ENCODE measurements at places on chromosomes 5 and 9. TPM values are rescaled to one million over a fixed set of nuclear protein-coding genes. Genes with fewer than 3 reads are reported as not detected.

The SH3RF2 gene
- 1.8 TPM for total RNA-seq

The SNCAIP gene
- total RNA-seq = 0.93 TPM

The LVRN gene
- under 0.01 TPM for total RNA-seq

The ANKRD55 gene
- not detected for total RNA-seq

The SLC38A9 gene
- 23.5 TPM for total RNA-seq

The CDC14B gene
- total RNA-seq = 22.1 TPM

The RAB3C gene
- total RNA-seq = not detected

The PCDHGA9 gene
- 5.7 TPM for total RNA-seq

The ITGA1 gene
- total RNA-seq = 136 TPM

The FAM153A gene
- not detected for total RNA-seq

The STXBP1 gene
- total RNA-seq = 16.8 TPM

The EPB41L4A gene
- total RNA-seq = 11.9 TPM

The KCNN2 gene
- total RNA-seq = 0.25 TPM

The HNRNPH1 gene
- total RNA-seq = 566 TPM

The MCIDAS gene
- total RNA-seq = not detected

The IFNA2 gene
- not detected for total RNA-seq

The SGCD gene
- total RNA-seq = 16.9 TPM

The ARRDC1 gene
- total RNA-seq = 19.4 TPM

The FOXD4 gene
- 0.06 TPM for total RNA-seq

The TUSC1 gene
- 7.1 TPM for total RNA-seq

The RETREG1 gene
- total RNA-seq = 1.1 TPM

The TMEM215 gene
- not detected for total RNA-seq

The RFX3 gene
- 2.0 TPM for total RNA-seq

The BTNL8 gene
- not detected for total RNA-seq

The TEK gene
- total RNA-seq = 3.4 TPM

The C5 gene
- total RNA-seq = 8.2 TPM

The PCDHB3 gene
- 1.3 TPM for total RNA-seq

The RNF38 gene
- total RNA-seq = 5.2 TPM

The ANKRD31 gene
- total RNA-seq = 0.13 TPM

The SLC36A3 gene
- not detected for total RNA-seq

The SPINK1 gene
- total RNA-seq = not detected

The FCN2 gene
- total RNA-seq = not detected

The GPR151 gene
- total RNA-seq = not detected

The PIGO gene
- total RNA-seq = 11.8 TPM

The ASTN2 gene
- total RNA-seq = 5.4 TPM

The GPR150 gene
- 0.13 TPM for total RNA-seq

The UBAP1 gene
- 29.2 TPM for total RNA-seq

The LCN1 gene
- total RNA-seq = not detected

The TRIM36 gene
- 0.53 TPM for total RNA-seq

The LCN2 gene
- total RNA-seq = not detected

The GLIPR2 gene
- 17.2 TPM for total RNA-seq

The NREP gene
- total RNA-seq = 22.4 TPM

The PCDHGB4 gene
- total RNA-seq = 20.1 TPM

The CNTFR gene
- not detected for total RNA-seq

The TAF1L gene
- under 0.01 TPM for total RNA-seq

The PCAT7 gene
- total RNA-seq = not detected

The PAEP gene
- total RNA-seq = not detected

The IL4 gene
- total RNA-seq = not detected

The SLCO6A1 gene
- total RNA-seq = not detected

The TAF11L5 gene
- not detected for total RNA-seq
